Fibroblast of the aortic adventitia (primary cell): ENCODE measurements at places on chromosomes 6 and 20. TPM values are rescaled to one million over a fixed set of nuclear protein-coding genes. Genes with fewer than 3 reads are reported as not detected.

Gene KCNQ5
- 2.6 and 9.4 TPM in 2 replicates for total RNA-seq

Gene SLC22A7
- total RNA-seq, result not detected in 2 replicates

Gene VSX1
- total RNA-seq, result not detected in 2 replicates

Gene PTCRA
- total RNA-seq, result not detected in 2 replicates

Gene CDSN
- not detected in 2 replicates for total RNA-seq

Gene RIOK1
- 13.7 and 16.8 TPM in 2 replicates for total RNA-seq

Gene PPARD
- 1.3 and 10.4 TPM in 2 replicates for total RNA-seq

Gene TSPO2
- total RNA-seq, result not detected in 2 replicates

Gene THBD
- 6.7 and 128 TPM in 2 replicates for total RNA-seq

Gene ZNF831
- total RNA-seq, result 0.98 TPM in 1 of 2 replicates, not detected in the other

Gene EPHA7
- total RNA-seq, result 0.65 and 1.5 TPM in 2 replicates

Gene ADTRP
- total RNA-seq, result 2.6 and 10.9 TPM in 2 replicates

Gene RIPOR3
- 1.6 and 6.5 TPM in 2 replicates for total RNA-seq

Gene SIRPB2
- not detected in 2 replicates for total RNA-seq

Gene HLA-DRB5
- total RNA-seq, result not detected in 2 replicates

Gene TAF11
- 14.1 and 19.3 TPM in 2 replicates for total RNA-seq

Gene CST7
- not detected in 2 replicates for total RNA-seq

Gene APCDD1L
- total RNA-seq, result 1.6 and 20.8 TPM in 2 replicates

Gene NOP56
- 106 and 263 TPM in 2 replicates for total RNA-seq
